ENCODE measurements at places on chromosomes 4 and X. TPM values are rescaled to one million over a fixed set of nuclear protein-coding genes. Genes with fewer than 3 reads are reported as not detected.

- no peak for DNase-seq
These were observed 64.5 kb upstream of the WDR1 start for GRCh38 chr4:10180927-10181744.

DNA sequence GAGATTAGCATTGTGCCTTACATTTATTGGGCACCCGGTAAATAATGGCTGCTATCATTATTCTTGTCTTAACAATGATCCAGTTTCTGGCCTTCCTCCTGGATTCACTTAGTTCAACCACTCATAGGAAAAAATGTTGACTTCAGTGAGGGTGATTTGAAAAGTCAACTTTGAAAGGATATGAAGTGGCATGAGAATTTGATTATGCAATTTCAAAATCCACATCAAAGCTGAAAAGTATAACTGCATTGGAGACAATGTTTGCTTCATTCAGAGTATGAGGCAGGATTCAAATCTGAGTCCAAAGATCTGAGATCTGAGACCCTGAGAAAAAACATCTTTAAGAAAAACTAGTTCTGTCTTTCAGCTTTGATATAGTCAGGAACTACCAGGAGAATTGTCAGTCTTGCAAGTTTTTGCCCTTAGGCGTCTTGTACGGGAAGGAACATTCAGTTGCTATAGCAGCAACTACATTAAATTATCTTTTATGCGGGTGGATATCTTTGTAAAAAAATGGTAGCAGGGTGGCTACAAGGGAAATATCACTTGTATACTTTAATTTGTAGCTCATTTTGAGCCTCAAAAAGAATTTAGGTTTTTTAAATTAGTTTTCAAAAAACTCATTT lies 587.5 kb upstream of the LCORL start:
- DNase-seq, result no peak

- no peak for DNase-seq
These were observed 63.3 kb downstream of the KCNIP4 start for GRCh38 chr4:21885241-21885640.

The ENPP6 gene
- 0.47 TPM for total RNA-seq

The SERPINA7 gene
- total RNA-seq, result not detected

Data from activated naive CD4-positive, alpha-beta T cell treated with anti-CD3 and anti-CD28 coated beads, Interleukin-2, amount 50 U/mL, for 72 hours (primary cell).